GM04503 (cell line): ENCODE measurements at places on chromosomes 3 and 15.

- DNase-seq, result no peak
Observed at GRCh38 chr3:109851854-109852253, 514.5 kb upstream of the DPPA4 start.

DNA sequence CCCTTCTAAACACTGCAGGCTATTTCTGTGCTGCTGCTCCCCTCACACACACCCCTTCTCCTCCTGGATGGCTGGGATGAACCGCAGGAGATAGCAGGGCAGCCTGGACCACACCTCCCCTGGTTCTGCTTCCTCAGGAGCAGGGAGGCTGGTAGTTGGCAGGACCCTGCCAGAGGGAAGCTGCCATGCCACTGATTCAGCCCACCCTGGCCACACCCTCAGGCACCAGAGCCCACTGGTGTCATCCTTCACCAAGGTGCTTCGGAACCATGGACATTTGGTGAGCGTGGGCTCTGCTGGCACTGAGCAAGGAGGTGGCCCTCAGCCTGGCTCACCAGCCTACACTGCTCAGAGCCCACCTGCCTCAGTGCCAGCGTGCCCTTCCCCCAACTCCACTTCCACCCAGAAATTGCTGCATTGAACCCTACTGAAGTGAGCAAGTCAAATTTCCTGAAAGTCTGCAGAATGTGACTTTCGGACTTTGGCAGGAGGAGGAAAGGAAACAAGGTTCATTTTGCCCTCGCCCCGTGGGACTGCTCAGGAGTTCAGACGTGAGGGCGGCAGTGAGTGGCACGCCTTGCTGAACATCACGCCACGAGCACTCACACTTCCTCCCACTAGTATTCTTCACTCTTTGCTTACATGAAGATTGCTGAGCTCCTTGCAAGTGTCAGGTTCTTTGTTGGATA, 26.3 kb downstream of the BMF start:
- DNase-seq, result no peak

GRCh38 chr3:126517986-126518778, 609 bp upstream of the UROC1 start:
- no peak for DNase-seq

GRCh38 chr3:10417847-10418246, 87.5 kb downstream of the ATP2B2 start:
- DNase-seq, result no peak

DNA sequence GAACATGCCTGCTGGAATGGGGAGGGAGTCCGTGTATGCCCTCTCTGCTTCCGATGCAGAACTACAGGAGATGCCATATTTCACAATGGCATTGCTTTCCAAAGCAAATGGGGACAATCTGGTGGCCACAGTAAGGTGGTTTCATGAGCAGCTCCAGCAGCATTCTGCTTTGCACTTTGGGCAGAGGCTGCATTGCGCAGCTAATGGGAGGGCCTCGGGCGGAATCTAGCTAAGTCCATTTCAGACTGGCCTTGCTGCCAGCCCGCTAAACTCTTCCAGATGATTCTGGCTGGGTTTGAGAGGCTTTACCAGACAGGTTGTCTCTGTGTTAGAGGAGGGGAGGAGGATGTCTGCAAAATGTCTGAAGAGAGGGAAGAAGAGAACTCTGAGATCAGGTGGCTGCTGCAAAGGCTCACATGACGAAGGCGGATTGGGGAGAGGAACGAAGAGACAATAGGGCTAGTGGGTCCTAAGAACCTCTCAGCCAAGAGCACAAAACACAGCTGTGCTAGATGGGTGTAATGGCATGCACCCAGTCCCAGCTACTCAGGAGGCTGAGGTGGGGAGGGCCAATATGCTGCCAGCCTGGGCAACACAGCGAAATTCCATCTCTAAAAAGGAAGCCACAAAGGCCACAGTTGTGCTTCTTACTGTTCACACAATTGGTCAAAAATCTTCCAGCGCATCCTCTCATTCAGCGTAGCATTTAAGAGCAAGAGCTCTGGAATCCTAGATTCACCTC, 63.7 kb downstream of the BDH1 start:
- no peak for DNase-seq
